ENCODE measurements at places on chromosomes 4 and X. TPM values are rescaled to one million over a fixed set of nuclear protein-coding genes. Genes with fewer than 3 reads are reported as not detected.

The NOX1 gene
- polyA plus RNA-seq, result not detected

The USP17L15 gene
- polyA plus RNA-seq, result not detected

The GPC4 gene
- polyA plus RNA-seq, result 1.5 TPM

The IL3RA gene
- not detected for polyA plus RNA-seq

The QRFPR gene
- polyA plus RNA-seq, result 1.0 TPM

The TRIM60 gene
- not detected for polyA plus RNA-seq

The TMEM154 gene
- polyA plus RNA-seq, result 0.04 TPM

The IL9R gene
- polyA plus RNA-seq, result not detected

The CXorf58 gene
- not detected for polyA plus RNA-seq

The LIMCH1 gene
- polyA plus RNA-seq, result 9.1 TPM

The TRAM1L1 gene
- polyA plus RNA-seq, result 18.2 TPM

The JCHAIN gene
- not detected for polyA plus RNA-seq

The ANXA3 gene
- polyA plus RNA-seq, result 0.27 TPM

The PAGE4 gene
- polyA plus RNA-seq, result not detected

The AKAP14 gene
- not detected for polyA plus RNA-seq

The NPNT gene
- polyA plus RNA-seq, result 2.6 TPM

The LRAT gene
- 0.19 TPM for polyA plus RNA-seq

The CSN1S1 gene
- not detected for polyA plus RNA-seq

The EVC2 gene
- polyA plus RNA-seq, result 0.27 TPM

The MAGEA2 gene
- polyA plus RNA-seq, result 1.8 TPM

The RHOXF2B gene
- polyA plus RNA-seq, result not detected

The KDM6A gene
- polyA plus RNA-seq, result 25.1 TPM

The FGF2 gene
- polyA plus RNA-seq, result 5.2 TPM

The BTC gene
- polyA plus RNA-seq, result not detected

The TMPRSS11A gene
- not detected for polyA plus RNA-seq

The TMEM31 gene
- polyA plus RNA-seq, result 1.0 TPM

The CPE gene
- polyA plus RNA-seq, result 623 TPM
